Mesenteric fat pad (tissue), 1 donor: ENCODE measurements at places on chromosomes 11 and 22. TPM values are rescaled to one million over a fixed set of nuclear protein-coding genes. Genes with fewer than 3 reads are reported as not detected.

Gene FJX1
- total RNA-seq = 28.8 TPM

Gene GRIK4
- total RNA-seq = 0.10 TPM

Gene TMPRSS13
- 0.39 TPM for total RNA-seq

Gene OR51M1
- not detected for total RNA-seq

Gene OR4A16
- total RNA-seq = not detected

Gene APOBEC3F
- total RNA-seq = 2.5 TPM

- no peak for DNase-seq
These were observed 41.9 kb upstream of the TSPAN18 start for GRCh38 chr11:44684859-44685281.

DNA sequence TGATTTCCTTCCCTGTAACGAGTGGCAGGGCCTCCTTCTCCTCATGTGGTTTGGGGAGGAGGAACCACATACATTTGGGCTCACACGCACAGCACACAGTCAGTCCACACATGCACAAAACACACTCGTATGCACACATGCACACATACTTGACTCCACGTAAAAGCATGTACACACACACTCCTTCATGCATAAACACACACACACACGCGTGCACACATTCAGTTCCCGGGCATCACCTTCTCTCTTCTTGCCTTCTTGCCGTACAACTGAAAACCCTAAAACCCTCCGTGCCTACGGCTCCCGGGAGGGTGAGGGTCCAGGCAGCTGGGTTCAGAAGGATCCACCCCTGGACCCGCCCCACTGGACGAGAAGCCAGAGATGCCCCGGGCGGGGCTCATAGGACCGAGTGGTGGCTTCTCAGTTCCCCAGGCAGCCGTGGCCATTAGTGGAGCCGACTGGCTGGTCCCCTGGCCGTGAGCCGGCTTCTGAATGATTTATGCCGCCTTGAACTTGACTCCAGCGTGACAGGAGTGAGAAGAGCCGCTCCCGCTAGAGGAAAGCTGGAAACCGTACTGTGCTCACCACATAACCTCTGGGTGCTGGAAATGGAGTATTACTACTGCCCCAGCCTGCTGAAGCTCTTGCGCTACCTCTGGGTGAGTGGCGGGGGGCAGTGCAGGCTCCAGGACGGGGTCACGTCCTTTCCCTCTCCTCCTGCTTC is 117.4 kb downstream of the KIAA1671 start:
- no peak for DNase-seq

GRCh38 chr11:61362542-61362875 is 335 bp downstream of the TMEM138 start:
- no peak for DNase-seq

GRCh38 chr11:36122671-36123070 is 166.6 kb downstream of the COMMD9 start:
- no peak for DNase-seq

GRCh38 chr22:38453066-38453672 is 1.8 kb downstream of the KCNJ4 start:
- DNase-seq = no peak

GRCh38 chr11:8719721-8720120 is 37.1 kb downstream of the RPL27A start:
- no peak for DNase-seq

GRCh38 chr11:130580372-130580771 is 131.9 kb downstream of the ADAMTS15 start:
- DNase-seq = no peak

- DNase-seq = no peak
These were observed 7.4 kb upstream of the HEPACAM start for GRCh38 chr11:124943254-124943616.

DNA sequence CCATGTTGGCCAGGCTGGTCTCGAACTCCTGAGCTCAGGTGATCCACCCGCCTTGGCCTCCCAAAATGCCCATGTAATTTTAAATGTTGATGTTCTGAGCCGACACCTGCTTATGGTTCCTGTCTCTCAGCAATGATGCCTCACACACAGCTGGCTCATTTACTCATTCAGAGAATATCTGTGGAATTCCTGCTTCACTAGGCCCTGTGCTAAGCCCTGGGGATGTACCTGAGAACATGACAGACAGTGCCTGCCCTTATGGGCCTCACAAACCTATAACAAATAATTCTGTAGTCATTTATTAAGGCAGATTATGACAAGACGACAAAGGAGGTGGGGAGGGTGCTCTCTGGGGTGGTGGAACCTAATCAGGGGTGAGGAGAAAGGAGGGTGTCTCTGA is 93.7 kb downstream of the PRR5L start:
- no peak for DNase-seq

- DNase-seq = no peak
These were observed 380.1 kb upstream of the SYN3 start for GRCh38 chr22:33438273-33438672.

GRCh38 chr22:50210378-50211139 is 9.7 kb downstream of the SELENOO start:
- DNase-seq = no peak

DNA sequence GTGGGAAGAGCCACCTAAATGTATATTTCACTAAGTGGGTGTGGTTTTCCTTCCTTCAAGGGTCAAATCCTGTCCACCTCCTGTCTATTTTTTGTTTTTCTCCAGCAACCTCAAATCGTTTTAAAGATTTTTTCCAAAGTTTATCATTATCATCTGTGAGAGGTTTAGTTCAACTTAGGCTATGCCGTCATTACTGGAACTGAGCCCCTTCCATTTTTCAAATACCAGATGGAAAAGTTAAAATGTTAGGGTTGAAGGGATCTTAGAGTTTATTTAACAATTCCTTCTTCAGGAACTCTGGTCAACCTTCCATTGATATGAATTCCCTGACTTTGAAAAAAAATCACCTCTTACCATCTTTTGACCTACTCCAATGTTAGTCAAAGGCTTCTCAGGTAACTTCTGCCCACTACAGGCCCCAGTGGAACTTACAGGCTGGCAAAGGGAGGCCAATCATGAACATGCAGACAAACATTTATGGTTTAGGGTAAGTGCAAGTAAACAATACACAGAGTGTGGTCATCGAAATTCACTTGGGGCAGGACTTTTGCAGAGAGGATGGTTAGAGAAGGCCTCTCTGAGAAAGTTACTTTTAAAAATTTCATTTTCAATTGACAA is 45.2 kb downstream of the SYN3 start:
- DNase-seq = no peak

DNA sequence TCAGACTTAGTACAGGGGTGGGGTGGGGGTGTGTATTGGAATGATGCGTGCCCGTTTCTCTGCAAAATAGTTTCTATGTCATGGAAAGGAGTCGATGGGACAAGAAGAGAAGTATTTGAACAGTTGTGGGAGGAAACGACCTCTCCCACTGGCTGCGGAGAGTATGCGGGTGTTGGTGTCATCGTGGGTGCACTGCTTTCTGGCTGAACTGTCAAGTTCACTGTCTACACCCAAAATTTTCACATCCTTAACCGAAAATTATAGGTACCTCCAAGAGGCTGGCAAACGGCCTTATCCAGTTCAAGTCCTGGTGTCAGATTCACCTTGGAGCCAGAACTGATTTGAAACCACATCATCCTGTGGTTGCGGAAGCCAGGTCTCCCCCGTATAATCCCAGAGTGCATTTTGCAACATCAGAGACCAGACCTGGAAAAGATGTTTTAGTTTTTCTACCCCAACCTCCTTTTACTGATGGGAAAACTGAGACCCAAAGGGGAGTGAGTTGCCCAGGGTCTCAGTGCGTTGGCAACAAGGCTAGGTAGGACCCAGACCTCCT is 497 bp upstream of the SSRP1 start:
- no peak for DNase-seq

GRCh38 chr11:14611939-14612338 is 31.7 kb upstream of the PDE3B start:
- DNase-seq = no peak

DNA sequence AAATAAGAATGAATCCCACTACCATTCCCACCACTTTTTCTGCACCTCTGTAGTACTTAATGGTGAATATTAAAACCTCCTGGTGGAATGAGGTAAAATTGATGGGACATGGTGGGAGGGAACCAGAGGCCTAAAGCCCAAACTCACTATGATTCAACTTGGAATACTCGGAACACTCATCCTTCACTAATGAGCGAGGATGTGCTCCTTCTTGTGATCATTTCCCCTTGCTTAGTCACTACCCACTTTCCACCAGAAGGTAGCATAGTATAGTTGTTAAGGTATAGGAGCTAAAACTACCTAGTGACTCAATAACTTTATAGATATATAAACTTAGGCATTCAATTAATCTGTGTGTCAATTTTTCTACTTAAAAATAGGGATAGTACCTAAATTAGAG is 728.9 kb downstream of the OPCML start:
- no peak for DNase-seq

DNA sequence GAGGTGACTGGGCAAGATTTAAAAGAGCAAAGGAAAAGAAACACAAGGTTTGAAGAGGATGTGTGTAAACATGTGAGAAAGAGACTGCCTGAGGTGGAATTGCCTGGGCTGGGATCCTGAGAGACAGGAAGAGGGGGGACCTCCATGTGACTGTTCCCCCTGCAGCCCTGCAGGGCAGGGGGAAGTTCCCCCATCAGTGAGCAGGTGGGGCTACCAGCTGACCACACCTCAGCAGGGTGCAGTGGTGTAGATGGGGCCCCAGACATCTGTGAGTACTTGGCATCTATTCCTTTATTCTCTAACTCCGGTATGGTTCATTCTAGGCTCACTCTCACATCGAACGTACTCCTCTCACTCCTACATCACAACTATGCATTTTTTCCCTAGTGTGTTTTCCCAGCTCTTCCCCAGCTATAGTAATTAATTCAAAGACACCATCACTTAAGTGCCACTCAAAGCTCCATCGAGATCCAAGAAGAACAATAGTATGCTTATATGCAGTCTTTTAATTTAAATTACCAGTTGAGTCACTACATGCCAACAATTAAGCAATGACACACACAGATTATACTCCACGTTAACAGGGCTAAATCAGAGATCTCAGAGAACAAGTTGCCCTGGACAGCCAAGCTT is 42.7 kb downstream of the LGR4 start:
- DNase-seq = no peak

- DNase-seq = no peak
These were observed 80.0 kb downstream of the C11orf91 start for GRCh38 chr11:33620423-33621171.

DNA sequence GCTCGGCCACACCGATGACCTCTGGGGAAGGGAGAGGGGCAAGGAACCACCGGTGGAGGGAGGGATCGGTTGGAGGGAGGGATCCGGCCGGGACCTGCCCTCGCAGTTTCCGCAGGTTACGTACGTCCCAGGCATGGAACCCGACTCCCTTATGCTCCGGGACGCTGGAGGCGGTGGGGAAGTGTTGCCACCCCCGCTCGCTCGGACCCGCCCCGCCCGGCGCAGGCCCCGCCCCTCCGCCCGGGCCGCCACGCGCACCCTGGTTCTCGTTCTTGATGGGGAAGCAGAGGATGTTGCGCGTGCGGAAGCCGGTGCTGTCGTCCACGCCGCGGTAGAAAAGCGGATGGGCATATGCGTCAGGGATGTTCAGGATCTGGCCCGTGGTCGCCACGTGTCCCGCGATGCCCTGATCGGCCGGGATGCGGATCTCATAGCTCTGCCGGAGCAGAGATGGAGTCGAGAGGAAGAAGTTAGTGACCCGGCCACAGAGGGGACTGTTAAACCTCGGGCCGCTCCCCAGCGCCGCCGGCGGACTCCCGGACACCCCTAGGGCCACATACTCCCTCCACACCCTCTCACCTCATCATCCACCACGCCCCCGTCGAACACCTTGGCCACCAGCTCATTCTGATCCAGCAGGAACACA is 89.8 kb downstream of the PDE2A start:
- no peak for DNase-seq

DNA sequence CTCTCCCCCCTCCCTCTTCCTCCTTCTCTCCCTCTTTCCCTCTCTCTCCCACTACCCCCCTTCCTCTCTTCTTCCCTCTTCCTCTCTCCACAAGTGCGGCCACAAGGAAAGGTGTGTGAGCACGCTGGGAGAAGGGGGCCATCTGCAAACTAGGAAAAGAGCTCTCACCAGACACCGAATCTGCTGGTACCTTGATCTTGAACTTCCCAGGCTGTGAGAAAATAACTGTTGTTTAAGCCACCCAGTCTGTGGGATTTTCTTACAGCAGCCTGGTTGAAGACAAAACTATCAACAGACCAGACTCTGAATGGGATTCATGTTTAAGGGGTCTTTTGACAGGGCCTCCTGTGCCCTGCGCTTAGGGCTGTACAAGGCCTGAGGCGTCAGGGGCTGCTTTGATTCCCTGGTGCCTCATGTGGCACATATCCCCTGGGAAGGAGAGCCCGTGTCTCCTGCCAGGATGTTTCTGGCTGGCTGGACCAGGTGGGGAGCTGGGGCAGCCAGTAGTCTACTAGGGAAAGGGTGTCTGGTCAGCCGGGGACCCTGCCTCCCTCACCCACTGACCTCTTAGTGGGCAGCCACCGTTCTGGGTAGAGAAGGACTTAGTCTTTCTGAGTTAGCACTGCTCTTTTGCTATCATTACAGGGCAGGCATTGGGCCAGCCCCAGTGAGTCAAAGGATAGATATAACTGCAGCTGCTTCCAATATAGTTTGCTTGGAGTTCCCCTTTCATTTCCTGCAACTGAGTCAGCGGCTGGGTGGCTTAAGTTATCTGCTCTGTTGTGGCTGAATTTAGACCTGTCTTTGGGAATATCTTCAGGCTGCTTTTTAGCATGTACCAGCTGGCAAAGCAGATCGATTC is 6.2 kb downstream of the PANX1 start:
- no peak for DNase-seq

- no peak for DNase-seq
These were observed 52.1 kb downstream of the ALG9 start for GRCh38 chr11:111819161-111819828.

- DNase-seq = peak; percentile 85
These were observed 207.5 kb downstream of the TBC1D22A start for GRCh38 chr22:46969961-46970360.

- no peak for DNase-seq
These were observed at the start of gene MYBPC3 for GRCh38 chr11:47352556-47352955. Gene MYBPC3, minus strand, starts transcription at chr11:47352702. Its CDS starts 55 bp downstream, at chr11:47352647.

- DNase-seq = peak; percentile 28
These were observed 28.9 kb downstream of the CLMP start for GRCh38 chr11:123166071-123166559.

DNA sequence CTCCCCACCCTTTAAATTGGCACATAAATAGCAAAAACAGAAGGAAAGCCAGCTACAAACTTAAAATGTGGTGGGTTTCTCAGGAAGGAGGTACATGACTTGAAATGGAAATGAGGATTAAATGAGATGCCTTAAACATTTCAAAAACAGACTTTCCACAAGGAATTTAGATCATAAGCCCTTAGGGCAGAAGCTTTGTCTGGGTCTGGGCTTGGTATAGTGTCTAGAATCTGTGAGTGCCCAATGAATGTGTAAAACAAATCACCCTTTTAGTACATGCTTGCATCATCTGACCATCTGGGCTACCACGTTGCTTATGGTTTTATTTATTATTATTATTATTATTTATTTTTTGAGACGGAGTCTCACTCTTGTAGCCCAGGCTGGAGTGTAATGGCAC is 37.1 kb upstream of the CREB3L1 start:
- DNase-seq = no peak
